ENCODE measurements at places on chromosomes 16 and 17. TPM values are rescaled to one million over a fixed set of nuclear protein-coding genes. Genes with fewer than 3 reads are reported as not detected.
A peak's percentile ranks its signal among the peaks of the same experiment; 100 is the strongest.

DNA sequence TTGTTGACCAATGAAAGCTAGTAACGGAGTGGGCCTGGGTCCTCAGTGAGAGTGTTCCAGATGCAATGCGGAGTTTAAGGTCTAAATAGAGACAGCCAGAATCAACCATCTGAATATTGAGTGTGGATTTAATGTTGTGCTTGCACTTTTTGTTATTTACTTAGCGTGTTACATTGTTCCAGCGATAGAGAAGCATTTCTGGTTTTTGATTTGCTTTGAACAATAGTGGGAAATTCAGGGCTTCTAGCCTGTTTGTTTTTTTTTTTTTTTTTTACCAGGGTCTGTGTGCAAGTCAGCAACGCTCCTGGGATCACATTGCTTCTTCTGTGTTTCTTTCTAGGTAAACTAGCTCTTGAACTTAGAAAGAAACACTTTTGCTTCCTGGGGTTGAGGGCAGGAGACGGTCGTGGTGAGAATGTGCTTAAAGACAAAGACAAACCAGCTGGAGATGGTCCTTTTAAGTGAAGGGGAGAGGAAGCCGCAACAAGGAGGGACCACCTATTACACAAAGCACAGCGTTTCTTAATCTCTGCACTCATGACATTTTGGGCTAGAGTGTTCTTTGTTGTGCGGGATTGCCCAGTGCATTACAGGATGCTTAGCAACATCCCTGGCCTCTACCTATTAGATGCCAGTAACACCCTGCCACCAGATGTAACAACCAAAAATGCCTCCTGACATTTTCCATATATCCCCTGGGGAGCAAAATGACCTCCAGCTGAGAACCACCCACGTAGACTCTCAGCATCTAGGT lies 119.2 kb downstream of the MAP2K6 start:
- H3K27ac ChIP-seq, result no peak overlapping the region
- no peaks in the 10 kb centered on the region for H3K4me1 ChIP-seq
- no peak for DNase-seq

DNA sequence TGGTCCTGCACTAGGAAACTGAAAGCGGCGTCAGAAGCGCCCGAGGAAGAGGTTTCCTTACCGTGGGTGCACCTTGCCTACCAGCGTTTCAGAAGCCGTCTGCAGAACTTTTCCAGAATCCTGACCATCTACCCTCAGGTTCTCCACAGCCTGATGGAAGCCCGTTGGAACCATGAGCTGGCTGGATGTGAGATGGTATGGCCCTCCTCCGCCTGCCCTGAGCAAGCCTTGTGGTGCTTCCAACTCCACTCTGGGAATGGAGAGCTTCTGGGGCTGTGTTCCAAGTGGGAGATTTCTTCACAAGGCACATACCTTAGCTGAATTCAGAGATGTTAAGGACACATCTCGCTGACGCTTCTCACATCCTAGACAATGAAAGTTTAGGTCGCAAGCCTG lies 51.8 kb upstream of the ENDOV start:
- H3K27ac ChIP-seq, result no peak overlapping the region
- no peaks in the 10 kb centered on the region for H3K4me1 ChIP-seq
- DNase-seq, result no peak
- H3K36me3 ChIP-seq, result peaks cover 74% of the 10 kb centered on the region
- H3K27me3 ChIP-seq, result no peaks in the 10 kb centered on the region

GRCh38 chr17:48930435-48930873 lies 14.2 kb downstream of the SNF8 start:
- H3K27ac ChIP-seq, result no peak overlapping the region
- no peaks in the 10 kb centered on the region for H3K4me1 ChIP-seq
- H3K27me3 ChIP-seq, result no peaks in the 10 kb centered on the region
- peaks cover 71% of the 10 kb centered on the region for H3K36me3 ChIP-seq

The PTX4 gene
- polyA plus RNA-seq, result not detected

GRCh38 chr16:52128361-52128760 lies 418.6 kb downstream of the TOX3 start:
- H3K36me3 ChIP-seq, result no peaks in the 10 kb centered on the region
- H3K27ac ChIP-seq, result no peak overlapping the region
- H3K4me3 ChIP-seq, result no peak overlapping the region
- H3K4me1 ChIP-seq, result no peaks in the 10 kb centered on the region
- no peak for DNase-seq
- H3K27me3 ChIP-seq, result no peaks in the 10 kb centered on the region

The CHST6 gene
- polyA plus RNA-seq, result 0.12 TPM

DNA sequence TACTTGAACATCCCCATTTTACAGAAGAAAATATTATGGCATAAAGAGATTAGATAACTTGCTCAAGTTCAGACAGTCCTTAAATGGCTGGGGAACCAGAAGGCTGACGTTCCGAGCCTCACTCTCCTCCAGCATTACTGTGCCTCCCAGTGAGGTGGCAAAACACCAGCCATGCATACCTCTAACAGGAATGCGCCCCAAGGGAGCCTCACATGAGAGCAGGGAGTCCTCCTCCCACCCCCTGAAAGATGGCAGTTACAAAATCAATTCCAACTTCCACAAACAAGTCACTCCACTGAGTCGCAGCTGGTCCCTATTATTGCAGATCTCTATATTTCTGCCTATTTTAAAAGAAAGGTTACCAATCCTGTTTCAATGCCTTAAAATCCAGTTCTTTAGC lies 55.5 kb downstream of the ANKFY1 start:
- H3K4me1 ChIP-seq, result peaks cover 2% of the 10 kb centered on the region
- H3K4me3 ChIP-seq, result no peak overlapping the region
- H3K36me3 ChIP-seq, result peaks cover 23% of the 10 kb centered on the region
- H3K27me3 ChIP-seq, result no peaks in the 10 kb centered on the region
- peak; percentile 28 for DNase-seq

GRCh38 chr17:60481604-60482003 lies 44.4 kb downstream of the APPBP2 start:
- peaks cover 10% of the 10 kb centered on the region for H3K36me3 ChIP-seq
- no peak overlapping the region for H3K4me3 ChIP-seq
- H3K27ac ChIP-seq, result no peak overlapping the region

The SHBG gene
- polyA plus RNA-seq, result 0.38 TPM

- H3K4me1 ChIP-seq, result no peaks in the 10 kb centered on the region
- H3K36me3 ChIP-seq, result no peaks in the 10 kb centered on the region
- no peak overlapping the region for H3K27ac ChIP-seq
- no peak overlapping the region for H3K4me3 ChIP-seq
- DNase-seq, result no peak
- 0 out of 2 replicates have a peak, but pooled peaks cover 2% of the 10 kb centered on the region for H3K27me3 ChIP-seq
Observed at GRCh38 chr16:4775005-4775404, 8.0 kb upstream of the ZNF500 start.

DNA sequence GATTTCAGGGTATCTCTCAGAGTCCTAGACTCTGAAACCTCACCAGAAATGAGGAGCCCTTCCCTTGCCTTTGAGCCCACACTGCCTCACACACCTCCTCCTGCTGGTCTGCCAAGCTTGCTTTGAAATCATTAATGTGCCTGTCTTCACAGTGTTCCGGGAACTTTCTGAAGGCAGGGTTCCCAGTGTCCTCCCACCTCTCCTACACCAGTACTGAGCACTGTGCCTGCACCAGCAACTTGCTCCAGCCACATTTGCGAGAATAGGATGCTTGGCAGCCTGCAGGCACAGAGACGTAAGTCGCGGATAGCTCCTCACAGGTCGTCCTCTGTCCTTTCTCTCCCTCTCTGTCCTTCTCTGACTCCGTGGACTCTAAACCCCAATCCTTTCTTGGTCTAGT lies 408.4 kb upstream of the EEF2KMT start:
- no peaks in the 10 kb centered on the region for H3K27me3 ChIP-seq
- DNase-seq, result no peak
- no peaks in the 10 kb centered on the region for H3K4me1 ChIP-seq
- H3K36me3 ChIP-seq, result no peaks in the 10 kb centered on the region

- peaks cover 12% of the 10 kb centered on the region for H3K36me3 ChIP-seq
- H3K4me3 ChIP-seq, result peak overlapping the region; percentile 60
- H3K4me1 ChIP-seq, result peaks cover 6% of the 10 kb centered on the region
- H3K27ac ChIP-seq, result peak overlapping the region; percentile 62
- DNase-seq, result peak; percentile 73
- H3K27me3 ChIP-seq, result no peaks in the 10 kb centered on the region
Observed at GRCh38 chr16:2912330-2913199, 834 bp downstream of the FLYWCH1 start.

DNA sequence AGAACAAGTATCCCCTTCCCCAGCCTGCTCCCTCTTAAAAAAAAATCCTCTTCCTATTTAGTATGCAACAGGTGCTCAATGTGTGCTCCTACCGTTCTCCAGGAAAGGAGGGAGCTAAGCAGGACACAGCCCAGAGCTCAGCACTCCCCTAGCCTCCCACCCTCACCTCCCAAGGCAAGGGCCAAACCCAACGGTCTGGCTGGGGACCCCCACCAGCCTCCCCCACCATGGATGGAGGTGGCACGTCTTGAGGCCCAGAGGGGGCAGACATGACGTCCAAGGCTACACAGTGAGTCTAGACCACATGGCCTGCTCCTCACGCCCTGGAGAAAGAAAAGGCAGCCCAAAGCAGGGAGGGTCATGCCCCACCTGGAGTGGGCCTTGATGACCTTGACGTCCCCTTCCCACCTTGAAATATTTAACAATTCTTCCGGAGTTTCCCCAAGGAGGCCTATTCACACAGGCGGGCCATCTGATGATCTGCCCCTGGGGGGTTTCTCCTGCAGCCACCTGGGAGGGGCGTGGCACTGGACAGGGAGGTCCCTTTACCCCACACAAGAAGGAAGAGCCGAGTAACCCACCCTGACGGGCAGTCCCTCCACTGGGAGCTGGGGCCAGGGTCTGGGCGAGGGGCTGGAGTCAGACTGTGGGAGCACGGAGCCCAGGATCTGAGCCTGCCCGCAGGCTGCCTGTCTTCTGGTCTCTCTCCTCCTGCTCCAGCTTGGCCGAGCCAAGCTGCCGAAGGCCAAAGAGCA lies 89.4 kb upstream of the CBX4 start:
- no peak overlapping the region for H3K4me3 ChIP-seq
- H3K27me3 ChIP-seq, result peaks cover 49% of the 10 kb centered on the region
- H3K27ac ChIP-seq, result no peak overlapping the region

The CDIPT gene
- polyA plus RNA-seq, result 111 TPM

The NEUROD2 gene
- polyA plus RNA-seq, result not detected

The ADAD2 gene
- polyA plus RNA-seq, result not detected

Data from IMR-90 (cell line).